ENCODE measurements at places on chromosomes 3 and 15.
A peak's percentile ranks its signal among the peaks of the same experiment; 100 is the strongest.

GRCh38 chr3:43389388-43390254 lies 103.3 kb downstream of the SNRK start:
- peak; percentile 46 for DNase-seq

- DNase-seq = no peak
Observed at GRCh38 chr3:152301745-152302181, 33.0 kb downstream of the MBNL1 start.

GRCh38 chr3:160473978-160474377 lies 24.4 kb upstream of the TRIM59 start:
- DNase-seq = peak; percentile 70

DNA sequence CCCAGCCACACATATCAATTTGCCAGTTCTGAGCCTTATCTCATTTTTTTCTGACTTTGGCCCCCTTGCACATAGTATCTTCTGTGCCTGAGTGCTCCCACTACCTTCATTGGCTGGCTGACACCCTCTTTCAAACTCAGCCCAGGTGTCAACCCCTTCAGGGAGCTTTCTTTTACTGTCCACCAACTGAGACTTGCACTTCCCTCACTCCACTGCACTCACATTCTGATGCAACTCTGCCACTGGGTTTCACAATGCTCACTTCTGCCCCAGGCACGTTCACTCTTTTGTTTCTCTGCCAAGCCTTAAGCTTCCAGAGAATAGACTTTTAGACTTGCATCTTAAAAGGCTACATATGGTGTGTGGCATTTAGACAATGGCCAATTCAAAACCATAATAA lies 101.5 kb upstream of the CBLB start:
- DNase-seq = peak; percentile 37

DNA sequence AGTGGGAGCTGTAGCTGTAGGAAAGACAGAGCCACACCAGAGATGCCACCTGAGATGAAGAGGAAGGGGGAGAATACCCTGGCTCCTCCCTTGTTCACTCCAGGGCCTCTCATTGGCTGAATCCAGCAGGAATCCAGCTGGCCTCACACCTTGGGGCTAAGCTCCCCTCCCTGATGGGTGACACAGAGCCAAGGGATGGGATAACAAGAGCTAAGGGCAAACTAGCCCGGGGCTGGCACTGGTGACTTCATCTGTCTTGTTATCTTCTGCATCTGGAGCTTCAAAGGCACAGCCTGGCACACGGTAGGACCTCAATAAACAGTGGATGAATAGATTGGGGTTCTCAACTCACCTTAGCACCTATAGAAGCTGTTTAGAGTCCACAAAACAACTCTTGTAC lies 13.8 kb upstream of the GATA2 start:
- no peak for DNase-seq

DNA sequence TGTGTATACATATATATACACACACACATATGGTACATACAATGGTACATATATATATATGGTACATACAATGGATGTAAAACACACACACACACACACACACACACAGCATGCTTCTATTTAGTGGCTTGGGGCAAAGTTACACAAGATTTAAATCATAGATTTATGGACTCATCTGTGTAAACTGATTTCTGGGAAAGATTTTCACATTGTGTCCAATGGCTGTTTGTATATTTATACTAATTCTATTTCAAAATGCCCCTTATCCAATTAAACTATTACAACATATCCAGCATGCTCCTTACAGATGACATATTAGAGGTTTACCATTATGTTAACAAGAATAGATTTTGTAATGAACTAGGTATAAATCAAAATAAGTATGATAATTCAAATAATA lies 94.9 kb downstream of the ANO10 start:
- no peak for DNase-seq

DNA sequence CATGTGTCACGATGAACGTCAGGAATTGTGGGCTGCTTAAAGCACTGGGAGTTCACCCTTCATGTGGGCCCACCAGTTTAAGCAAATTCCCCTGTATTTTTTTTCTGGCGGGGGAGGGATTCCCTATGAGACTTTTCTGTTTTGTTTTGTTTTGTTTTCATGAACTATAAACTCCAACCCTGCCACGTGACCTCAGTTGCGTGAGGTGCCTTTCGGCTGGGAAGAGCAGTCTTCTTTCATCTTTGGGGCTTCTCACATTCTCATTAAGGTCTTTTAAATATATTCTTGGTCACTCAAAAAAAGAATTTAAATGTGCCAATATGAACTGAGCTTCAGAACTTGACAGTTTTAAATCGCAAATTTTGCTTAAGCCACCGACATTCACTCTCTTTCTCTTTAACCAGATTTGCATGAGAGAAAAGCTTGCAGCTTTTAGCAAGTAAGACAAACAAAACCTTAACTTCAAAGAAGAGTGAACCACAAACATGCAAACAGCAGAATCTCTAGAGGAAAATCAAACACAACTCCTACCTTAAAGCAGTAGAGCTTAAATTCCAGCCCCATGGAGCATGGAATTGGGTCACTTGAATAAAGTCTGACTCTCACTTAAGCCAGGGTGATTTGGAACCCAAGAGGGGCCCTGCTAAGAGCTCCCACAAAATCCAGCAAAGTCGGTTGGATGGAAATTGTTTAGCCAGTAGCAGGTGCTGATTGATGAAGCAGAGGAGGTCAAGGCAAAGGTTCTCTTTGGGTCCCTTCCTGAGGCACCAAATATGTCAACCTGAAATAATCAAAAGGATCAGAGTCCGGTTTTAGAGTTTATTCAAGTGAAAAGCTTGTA lies 699.8 kb upstream of the GBE1 start:
- DNase-seq = no peak

- peak; percentile 57 for DNase-seq
Observed at GRCh38 chr3:179148616-179149405, 654 bp downstream of the PIK3CA start.

- no peak for DNase-seq
Observed at GRCh38 chr3:170651260-170651845, 65.5 kb upstream of the SLC7A14 start.

- no peak for DNase-seq
Observed at GRCh38 chr15:81069909-81070308, 64.2 kb upstream of the CFAP161 start.

DNA sequence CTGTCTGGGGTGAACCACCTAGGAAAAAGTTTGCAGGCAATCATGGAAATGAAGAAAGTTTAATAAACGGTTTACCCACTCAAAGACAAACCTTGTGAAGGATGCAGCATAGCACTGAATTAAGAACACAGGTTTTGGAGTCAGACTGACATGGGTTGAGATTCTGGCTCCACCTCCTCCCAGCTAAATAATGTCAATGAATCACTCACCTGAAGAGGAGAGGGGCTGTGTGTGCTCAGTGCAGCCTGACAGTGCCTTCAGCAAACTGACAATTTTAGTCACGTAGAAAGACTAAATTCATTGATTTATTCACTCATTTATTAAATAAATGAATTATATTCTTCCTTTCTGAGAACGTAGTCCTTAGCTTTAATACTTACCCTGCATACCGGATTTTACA lies 18.9 kb downstream of the NR1I2 start:
- no peak for DNase-seq

GRCh38 chr3:59372346-59372745 lies 322.5 kb upstream of the CFAP20DC start:
- DNase-seq = no peak

DNA sequence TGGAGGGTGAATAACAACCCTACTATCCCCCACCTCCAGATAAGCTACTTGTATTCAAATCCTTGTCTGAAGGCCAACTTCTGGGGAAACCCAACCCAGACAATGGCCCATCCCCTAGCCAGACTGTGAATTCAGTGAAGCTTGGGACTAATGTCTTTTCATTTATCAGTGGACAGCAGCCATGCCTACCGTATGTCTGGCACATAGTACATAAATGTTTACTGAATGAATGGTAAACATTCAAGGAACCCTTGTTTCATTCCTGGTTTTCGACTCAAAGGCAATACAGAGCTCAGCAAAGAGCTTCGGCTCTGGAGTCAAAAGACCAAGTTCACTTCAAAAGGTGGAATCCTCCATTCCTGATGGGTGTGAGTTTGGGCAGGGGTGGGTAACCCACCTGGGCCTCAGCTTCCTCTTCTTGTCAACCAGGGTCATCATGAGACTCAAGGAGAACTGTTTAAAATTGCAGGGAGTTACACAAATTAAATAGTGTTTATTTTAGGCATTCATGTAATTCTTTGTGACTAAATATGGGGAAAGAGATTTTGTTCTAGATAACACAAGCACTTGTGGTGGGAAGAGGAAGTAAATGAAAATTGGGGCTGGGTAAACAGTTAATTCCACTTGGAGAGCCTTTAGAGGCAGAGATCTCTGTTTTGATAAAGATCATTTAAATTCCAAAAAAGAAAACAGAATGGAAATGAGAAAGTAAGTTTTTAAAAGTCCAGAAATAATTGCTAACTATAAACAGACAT lies 303.7 kb upstream of the WNT5A start:
- DNase-seq = no peak

DNA sequence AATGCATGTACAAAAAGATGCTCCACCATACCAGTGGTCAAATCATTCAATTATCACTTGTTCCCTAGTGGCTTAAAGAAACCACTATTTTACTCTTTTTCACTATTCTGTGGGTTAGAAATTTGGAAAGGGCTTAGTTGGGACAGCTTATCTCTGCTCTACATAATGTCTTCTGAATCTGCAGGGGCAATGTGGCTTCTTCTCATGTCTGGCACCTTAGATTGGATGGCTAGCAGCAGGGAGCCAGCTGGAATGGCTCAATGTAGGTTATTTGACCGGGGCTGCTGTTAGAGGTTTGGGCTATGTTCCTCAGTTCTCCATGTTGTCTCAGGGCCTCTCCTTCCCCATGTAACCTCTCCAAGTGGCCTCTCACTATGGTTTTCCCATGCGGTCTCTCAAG lies 57.5 kb upstream of the EPHB1 start:
- DNase-seq = no peak

DNA sequence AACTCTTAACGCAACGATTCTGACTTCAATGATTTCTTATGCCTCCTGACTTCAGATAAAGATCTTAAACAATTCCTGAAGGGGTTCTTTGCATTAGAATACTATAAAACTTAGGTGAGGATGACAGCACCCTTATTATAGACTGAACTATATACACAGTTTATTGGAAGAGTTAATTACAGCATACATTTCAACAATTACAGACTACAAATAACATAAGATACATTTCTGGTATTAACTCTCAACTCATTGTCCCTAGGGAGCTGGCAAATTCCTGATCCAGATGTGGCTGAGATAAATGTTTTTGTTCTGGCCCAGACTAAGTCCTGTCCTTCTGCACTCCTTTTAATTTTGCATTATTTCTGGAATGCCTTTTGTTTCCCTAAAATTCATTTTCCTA lies 155.5 kb upstream of the TMC3 start:
- DNase-seq = no peak

GRCh38 chr15:55253580-55253979 lies 36.0 kb downstream of the RAB27A start:
- DNase-seq = peak; percentile 28

DNA sequence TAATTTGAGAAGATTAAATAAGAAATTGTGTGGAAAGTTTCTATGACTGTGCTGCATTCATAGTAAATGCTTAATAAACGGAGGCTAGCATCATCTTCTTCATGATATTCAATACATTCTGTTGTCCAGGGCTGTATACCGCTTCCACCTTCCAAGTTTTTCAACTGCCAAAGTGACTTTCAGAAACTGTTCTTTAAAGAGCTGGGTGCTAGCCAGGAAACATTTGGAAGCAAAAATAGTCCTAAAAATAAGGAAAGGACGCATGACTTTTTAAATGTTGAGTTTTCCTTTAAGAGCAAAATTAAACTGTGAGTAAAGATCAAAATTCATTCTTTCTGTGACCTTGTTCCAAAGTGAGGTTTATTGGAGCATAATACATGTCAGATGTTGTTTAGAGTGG lies 9.4 kb upstream of the ERC2 start:
- DNase-seq = no peak

DNA sequence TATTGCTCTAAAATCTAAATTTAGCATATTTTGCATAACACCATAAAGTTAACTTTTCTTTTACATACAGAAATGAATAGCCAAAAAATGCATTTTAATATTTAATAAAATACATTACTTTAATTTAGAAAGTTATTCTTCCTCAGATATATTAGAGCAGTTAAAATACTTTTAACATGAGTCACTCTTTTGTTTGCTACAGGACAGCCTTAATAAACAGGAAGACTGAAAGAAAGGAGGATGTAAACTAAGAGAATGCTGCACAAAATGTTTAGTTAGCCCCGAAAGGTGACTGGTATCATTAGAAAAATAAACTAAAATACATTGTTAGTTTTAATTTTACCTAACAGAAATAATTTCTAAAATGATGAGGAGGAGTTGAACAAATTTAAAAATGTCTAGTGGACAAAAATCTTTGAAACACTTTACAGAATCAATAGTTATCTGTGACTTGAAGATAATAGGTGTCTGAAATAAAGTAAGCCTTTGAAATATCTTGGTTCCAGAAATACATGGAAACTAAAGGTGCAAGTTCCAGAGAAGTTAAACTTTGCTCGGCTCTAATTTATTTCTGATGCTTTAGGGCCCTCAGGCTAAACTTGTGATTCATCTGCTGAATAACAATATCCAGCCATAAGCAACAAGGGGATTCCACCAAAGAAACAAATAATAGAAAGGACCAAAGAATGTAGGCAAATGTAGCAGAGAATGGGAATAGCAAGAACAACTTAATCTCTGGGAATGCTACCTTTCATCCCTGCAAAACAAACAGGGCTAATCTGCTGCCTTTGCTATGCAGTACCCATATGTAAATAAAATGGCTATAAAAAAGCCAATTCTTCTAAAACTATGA lies 138.3 kb upstream of the UBP1 start:
- peak; percentile 5 for DNase-seq

- peak; percentile 44 for DNase-seq
Observed at GRCh38 chr3:194871864-194872668, 186.4 kb downstream of the FAM43A start.

- DNase-seq = no peak
Observed at GRCh38 chr3:194431554-194431953, 32.5 kb upstream of the GP5 start.

DNA sequence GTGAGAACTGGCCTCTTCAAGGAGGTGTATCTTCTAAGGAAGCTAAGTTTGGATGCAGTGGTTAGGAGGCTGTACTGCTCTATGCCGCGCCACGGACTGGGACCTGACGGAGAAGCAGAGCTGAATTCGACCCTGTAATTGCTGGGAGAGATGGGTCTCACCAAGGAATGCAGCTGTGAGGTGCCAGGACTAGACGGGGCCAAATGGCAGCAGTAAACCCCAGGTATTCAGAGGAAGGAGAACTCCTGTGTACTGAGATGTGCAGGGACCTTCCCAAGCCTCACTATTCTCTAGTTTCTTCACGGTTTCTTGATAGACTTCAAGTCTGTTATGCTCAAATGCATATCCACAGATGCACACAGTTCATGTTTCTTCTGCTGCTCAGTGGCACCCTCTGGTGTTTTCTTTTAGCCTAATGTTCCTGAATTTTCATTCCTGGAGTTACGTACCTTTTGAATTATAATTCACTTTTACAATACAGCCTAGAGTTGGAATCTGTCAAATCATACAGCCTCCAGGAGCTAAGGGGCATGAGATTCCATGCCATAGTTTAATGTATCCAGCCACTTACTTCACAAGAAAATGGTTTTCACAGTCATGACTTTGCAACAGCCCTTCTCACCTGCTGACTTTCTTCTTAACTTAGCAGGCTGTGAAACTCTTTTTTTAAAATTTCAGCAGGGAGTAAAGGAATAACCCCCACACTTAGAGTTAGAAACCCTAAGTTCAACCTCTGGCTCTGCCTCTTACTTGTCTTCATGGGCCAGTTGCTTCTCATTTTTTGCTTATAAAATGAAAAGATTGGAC lies 61.8 kb downstream of the GLDN start:
- peak; percentile 50 for DNase-seq

Data from AG08396 (cell line).